NCI-H1092 treated with DMSO at 0.1 percent for 48 hours (cell line): ENCODE measurements at places on chromosomes 6 and 20.

- no peak for DNase-seq
Observed at GRCh38 chr6:96784650-96785049, 52.6 kb downstream of the GPR63 start.

DNA sequence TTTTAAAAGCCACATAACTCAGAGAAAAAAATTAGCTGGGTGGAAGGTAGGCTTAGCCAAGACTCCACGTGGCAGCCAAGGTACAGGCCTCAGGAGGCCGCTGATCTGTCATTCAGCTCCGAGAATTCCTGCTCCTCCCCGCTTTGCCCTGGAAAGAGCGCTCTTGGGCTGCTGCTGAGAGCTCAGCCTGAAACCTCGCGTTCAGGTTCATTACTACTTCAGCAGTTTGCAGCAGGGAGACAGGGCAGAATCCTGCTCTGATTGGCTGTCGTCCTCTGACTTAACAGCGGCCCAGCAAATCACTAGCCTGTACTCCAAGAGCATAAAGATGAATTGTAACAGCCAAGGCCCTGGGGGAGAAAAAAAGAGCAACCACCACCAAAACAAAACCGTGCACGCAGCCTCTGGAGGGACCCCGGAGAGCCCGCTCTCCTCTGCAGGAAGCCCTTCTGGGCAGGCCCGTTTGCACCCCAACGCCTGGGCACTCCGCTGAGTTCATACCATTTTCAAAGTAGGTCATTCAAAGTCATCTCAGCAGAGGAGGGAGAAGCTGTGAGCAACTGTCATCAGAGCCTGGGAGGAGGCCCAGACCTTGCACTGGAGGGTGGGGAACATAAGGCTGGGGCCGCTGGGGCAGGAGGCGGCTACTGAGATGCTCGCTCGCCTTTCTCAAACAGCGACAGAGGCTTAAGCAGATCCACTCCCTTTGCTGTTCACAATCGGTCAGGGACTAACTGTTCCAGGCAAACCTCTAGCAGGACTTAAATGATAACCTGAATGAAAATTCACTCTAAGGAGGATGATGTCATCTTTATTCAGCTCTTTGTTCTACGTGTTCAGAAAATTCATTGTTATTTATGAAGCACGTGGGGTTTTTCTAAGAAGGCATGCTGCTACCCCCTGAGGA, 42.3 kb upstream of the ATXN1 start:
- DNase-seq, result no peak

DNA sequence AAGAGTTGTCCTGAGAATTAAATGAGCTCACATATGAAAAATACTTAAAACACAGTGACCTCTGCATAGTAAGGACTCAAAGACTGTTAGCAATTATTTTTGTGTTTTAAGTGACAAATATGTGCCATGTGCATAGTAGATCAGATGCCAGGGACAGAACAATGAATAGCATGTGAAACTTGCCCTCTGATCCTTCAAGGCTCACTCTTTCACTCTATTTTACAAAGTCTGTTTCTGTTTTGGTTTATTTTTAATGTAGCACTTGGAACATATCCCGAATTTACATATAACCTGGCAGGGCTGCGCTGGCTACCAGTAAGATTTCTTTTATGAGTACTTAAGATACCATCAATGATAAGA, 135.5 kb upstream of the TNFAIP3 start:
- DNase-seq, result no peak

GRCh38 chr6:155828989-155829388, 373.4 kb upstream of the NOX3 start:
- DNase-seq, result no peak

DNA sequence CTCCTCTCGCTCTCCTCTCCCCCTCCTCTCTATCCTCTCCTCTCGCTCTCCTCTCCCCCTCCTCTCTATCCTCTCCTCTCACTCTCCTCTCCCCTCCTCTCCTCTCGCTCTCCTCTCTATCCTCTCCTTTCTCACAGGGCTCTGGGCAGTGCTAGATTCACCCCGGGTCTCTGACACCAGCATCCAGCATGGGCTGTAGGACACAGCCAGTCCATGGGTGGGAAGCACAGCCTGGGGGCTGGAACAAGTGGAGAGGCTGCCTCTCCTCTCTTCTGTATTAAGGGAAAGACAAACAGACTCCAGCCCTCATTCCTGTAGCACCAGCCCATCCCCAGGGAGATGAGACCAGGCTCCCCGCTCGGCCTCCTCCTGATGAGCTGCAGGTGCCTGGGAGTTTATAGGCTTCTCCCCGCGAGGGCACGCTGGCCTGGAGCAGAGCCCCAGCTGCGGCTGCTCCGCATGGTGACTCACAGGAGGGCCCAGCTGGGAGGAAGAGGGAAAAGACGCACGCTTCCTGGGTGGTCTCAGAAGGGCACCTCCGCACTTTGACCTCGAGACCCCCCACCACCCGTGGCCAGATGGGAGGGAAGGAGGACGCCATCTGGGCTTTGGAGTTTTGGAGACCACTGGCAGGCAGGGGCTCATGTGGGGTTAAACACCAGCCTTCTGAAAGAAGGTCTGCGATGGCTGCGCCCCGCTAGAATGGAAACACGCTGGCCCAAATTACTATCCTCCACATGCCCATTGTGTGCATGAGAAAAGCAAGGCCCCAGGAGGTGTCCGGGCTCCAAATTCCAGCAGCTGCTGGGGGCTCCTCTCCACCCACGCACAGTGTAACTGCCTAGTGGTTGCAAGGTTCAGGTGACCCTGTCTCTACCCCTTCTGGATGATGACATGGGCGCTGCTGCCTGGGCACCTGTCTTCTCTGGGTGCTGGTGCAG, 68.0 kb downstream of the BMP7 start:
- no peak for DNase-seq

DNA sequence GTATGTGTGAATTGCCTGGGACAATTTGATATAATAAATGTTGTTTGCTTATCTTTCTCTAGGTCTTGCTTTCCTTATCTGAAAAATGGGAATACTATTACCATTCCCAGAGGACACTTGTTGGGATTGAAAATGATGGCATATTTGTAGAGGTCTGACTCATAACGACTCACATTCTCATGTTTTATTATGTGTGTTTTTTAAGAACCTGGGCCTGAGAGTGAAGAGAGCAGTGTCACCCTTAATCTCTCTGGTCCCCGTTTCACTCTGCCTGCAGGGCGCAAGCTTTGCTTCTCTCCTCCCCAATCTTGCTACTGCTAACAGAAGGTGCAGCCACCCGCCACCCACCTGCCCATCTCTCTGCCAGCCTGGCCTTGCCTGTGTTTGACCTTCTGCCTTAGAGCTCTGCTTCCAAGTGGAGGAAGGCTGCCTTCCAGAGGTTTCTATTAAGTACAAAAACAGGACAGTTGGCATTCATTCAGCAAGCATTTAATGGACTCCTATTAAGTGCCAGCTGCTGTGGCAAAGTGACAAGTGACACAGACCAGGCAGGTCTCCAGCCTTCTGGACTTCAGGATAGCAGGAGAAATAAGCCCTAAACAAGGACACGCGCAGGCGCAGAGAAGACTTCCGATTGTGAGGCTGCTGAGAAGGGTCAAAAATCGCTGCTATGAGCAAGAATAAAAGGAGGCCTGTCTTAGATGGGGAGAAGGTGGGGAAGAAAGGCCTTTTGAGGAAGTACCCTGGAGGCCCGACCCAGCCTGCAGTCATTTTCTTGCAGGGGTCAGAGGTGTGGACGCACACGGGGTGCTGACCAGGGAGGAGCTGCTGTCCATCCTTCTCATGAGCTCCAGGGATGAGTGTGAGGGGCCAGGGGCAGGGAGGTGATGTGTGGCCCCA, 112.5 kb downstream of the JPH2 start:
- peak; percentile 1 for DNase-seq

DNA sequence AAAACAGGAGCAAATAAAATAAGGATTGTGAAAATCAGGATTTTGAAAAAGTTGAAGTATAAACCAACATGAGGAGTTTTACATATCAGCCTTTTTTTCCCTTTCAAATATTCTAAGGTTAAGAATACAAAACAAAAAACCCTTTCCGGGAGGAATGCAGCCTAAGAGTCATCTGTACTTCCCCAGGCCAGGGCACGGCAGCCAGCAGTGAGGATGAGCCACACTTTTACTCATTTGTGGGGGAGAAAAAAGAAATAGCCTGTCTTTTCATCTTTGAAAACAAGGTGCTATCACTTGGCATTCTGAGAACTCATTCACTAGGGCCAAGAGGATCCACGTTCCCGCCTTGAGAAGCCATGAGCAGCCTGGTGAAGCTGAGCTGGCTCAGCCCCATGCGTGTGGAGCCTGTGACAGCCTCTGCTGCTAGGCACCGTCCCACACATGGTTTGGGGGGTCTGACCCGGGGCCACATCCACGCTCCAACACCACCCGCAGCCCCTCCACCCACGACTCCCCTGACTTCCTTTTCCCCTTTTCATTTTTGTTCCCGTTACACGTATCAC, 11.2 kb downstream of the SLC22A1 start:
- DNase-seq, result no peak

- DNase-seq, result no peak
Observed at GRCh38 chr6:144319211-144319610, 34.1 kb downstream of the UTRN start.

GRCh38 chr6:141437685-141438084, 695.0 kb upstream of the GJE1 start:
- no peak for DNase-seq

DNA sequence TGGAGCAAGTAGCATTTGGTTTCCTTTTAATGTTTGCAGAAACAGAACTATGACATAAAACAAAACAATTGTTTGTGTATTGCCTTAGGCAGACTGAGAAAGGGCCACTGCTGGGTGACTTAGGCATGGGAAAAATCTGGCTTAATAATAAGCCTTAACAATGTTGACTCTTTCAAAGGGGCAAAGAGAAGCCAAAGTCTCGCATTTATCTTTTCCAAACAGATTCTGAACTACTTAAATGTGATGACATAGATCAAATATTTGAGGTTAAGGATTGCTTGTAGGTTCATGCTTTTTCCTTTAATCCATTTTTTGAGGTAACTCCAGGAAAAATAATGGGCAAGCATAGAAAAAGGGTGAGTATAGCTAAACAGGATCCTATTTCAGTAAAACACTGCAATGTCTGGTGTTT, 39.6 kb downstream of the ADAT2 start:
- no peak for DNase-seq

GRCh38 chr6:42406306-42407280, 45.1 kb downstream of the TRERF1 start:
- no peak for DNase-seq
